ENCODE measurements at places on chromosomes 12 and 14.

- DNase-seq = no peak
Measured at GRCh38 chr14:82999802-83000201, 1466.1 kb upstream of the SEL1L start.

DNA sequence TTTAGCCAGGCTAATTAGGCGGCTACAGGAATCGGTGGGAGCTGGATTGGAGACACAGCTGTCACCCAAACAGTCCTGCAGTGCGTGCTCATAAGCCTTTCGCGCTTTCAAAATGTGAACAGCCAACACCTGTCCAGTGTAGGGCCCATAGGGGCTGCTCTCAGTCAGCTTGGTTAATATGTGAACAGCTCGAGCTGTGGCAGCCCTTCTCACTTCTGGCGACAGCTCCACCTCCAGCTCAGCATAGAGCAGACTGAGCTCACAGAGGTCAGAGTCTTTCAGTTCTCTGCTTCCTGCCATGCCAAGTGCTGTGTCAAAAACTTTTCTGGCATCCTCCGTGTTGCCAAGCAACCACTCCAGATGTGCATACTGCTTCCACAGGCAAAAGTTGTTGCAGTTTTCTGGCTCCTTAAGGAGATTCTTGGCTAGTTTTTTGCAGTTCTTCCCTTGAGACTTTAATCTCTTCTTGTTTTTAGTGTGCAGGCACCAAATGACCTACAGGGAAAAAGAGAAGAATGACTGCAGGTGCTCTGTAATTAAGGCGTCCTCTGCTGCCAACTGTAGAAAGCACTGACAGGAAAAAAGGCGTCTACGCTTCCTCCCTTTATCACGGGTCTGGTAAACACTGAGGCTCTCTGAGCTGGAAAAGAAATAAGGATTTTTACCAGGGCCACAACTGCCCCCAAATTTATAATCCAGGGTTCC is 32.5 kb downstream of the PSMC1 start:
- peak; percentile 48 for DNase-seq

DNA sequence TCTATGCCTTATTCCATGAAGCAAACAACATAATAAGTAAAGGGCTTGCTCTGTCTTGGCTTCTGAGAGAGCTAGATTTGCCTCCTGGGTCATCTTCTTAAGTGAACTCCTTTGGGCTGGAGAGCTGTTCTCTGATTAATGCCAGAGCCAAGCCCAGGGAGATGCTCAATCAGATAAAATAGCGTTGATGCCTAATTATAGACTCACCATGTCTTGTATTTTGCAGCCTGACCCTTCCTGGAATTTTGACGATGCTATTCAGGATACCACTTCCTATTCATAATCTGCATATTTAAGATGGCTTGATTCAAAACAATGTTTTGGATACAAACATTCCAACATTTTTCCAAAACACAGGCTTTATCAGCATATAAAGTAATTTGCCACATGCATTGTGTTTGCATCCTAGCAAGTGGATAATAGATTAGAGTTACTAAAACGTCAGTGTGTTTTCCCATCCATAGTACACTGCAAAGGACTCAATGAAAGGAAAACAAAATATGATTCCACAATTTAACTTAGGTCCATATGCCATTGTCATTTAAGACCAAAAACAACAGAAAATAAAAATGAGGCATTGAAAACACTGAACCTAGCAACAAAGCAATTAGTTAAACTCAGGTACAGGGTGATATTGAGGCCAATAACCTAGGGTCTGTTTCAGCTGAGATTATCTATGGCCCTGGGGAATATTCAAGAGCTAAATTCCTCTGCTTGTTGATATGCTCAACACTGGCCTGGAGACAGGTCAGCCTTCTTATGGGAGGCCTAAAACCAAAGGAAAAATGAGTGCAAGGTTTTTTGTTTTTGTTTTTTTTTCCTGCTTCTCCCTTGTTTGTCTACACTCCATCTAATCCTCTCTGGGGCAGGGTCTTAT is 184.2 kb upstream of the FOXN3 start:
- DNase-seq = no peak

DNA sequence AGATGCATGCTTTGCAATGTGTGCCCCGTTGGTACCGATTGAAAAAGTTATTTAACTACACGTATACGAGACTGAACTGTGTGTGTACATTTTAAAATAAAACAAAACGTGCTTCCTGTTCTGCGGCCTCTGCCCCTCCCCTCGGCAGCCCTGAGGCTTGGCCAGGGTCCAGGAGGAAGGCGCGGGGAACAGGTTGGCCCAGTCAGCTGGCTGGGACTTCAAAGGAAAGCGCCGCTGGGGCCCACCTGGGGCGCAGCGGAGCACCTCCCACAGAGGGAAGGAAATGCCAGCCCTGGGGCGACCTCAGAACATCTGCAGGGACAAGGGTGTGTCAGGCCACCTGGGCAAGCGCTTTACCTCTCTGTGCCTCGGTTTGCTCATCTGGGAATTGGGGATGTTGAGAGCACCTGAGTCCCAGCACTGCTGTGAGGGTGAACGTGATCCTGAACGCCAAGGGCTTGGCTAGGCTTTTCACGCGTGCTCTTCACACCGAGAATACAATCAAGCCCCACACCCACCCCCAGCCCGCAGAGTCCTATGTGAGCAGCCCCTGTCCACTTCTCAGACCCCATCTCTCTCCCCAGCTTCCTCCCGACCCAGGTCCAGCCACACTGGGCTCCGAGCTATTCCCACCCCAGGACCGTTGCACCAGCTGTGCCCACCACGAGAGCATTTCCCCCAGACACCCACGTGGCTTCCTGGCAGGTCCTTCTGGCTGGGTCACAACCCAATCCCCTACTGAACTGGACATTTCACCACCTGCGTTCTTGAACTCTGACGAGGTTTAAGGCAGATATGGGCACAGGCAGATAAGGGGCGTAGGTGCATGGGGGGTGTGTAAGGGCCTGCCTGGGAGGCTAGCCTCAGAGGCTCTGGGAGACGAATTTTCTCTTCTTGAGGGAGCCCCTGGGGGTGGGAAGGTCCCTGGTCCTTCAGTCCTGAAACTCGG is 41.9 kb upstream of the NCOR2 start:
- DNase-seq = peak; percentile 71

GRCh38 chr12:93121729-93122488 is 192.8 kb upstream of the EEA1 start:
- no peak for DNase-seq

DNA sequence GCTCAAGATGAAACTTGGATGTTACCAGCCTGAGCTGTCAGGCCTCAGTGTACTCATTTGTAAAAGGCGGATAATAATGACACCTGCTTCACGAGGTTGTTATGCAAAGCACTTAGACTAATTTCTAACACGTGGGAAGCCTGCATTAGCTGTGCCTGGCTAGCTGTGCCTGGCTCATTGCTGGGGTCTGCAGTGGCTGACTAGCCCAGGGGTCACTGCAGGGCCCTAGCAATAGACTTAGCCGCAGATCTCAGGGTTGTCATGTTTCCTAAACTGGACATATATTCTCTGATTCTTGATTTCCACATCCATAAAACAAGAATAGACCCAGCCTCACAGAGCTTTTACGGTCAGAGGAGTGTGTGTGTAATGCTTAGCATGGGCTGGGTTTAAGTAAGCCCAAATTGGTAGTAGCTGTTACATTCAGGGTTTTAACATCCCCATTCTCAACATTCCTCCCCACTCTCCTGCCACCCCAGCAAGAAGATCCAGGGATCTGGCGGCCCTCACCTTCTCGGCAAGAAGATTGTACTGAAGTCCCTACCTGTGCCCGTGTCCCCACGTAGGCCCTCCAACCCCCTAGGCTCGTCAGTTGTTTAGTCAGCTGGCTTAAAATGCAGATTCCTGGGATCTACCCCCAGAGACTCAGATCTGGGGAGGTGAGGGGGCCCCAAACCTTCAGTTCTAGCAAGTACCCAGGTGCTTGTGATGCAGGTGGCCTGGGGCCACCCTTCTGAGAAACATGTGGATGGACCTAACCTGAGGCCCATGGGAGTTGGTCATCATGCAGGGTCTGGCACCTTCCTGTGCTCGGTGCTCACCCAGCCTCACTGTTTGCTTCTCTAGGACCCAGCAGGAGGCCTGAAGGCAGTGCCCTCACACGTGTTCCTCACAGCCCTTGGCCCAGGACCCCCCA is 8.6 kb downstream of the NR4A1 start:
- DNase-seq = no peak

DNA sequence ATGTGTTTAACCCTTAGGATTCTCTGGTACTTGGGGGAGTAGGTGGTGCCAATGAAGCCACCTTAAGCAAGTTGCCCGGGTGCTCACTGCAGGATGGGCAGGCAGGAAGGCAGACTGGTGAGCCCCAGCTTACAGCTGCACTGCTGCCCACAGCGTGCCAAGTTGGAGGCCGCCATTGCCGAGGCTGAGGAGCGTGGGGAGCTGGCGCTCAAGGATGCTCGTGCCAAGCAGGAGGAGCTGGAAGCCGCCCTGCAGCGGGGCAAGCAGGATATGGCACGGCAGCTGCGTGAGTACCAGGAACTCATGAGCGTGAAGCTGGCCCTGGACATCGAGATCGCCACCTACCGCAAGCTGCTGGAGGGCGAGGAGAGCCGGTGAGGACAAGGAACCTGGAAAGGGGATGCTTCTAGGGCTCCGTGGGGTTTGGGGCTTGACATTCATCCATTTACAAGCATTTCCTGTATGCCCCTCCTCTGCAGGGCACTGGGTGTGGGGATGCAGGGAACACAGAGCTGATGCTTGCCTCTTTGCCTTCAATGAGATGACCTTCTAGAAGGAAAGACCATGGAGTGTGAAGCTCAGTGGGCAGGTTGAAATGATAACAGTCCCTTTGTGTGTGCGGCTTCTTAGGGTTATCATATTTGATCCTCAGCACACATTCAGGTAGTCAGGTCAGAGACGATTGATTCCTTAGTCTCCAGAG is 12.4 kb downstream of the KRT7 start:
- no peak for DNase-seq

GRCh38 chr12:49010092-49010668 is 8.4 kb downstream of the PRKAG1 start:
- no peak for DNase-seq

GRCh38 chr14:98226411-98226810 is 1045.6 kb downstream of the BCL11B start:
- DNase-seq = no peak

GRCh38 chr12:106459534-106459933 is 102.0 kb downstream of the POLR3B start:
- no peak for DNase-seq

- no peak for DNase-seq
Measured at GRCh38 chr12:53234271-53234914, 2.4 kb upstream of the RARG start.

DNA sequence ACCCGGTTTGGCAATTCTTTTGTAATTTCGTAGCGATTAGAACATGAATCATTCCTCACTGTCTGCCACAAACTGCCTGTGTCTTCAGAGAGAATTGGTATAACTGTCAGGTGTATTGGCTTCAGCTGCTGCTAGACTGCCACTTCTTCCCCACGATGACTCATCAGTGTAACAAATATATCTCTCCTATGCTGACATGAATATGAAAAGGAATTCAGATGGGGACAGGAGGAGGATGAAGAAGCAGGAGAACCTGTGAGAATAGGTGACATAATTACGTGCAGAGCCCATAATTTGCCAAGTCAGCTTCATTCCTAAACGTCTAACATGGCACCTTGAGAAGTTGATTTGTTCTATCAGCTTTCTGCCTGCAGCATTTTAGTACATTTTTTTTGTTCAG is 64.9 kb downstream of the FRMD6 start:
- DNase-seq = no peak

Data from GM20000 (cell line).